Psoas muscle (tissue), 8 donors: ENCODE measurements at places on chromosomes 12 and 14.
A peak's percentile ranks its signal among the peaks of the same experiment; 100 is the strongest.

GRCh38 chr12:126343321-126343720 lies 1278.1 kb downstream of the AACS start:
- H3K36me3 ChIP-seq, result no peaks in the 10 kb centered on the region
- no peak for DNase-seq
- no peaks in the 10 kb centered on the region for H3K27me3 ChIP-seq
- H3K4me1 ChIP-seq, result no peaks in the 10 kb centered on the region
- H3K4me3 ChIP-seq, result no peak overlapping the region

DNA sequence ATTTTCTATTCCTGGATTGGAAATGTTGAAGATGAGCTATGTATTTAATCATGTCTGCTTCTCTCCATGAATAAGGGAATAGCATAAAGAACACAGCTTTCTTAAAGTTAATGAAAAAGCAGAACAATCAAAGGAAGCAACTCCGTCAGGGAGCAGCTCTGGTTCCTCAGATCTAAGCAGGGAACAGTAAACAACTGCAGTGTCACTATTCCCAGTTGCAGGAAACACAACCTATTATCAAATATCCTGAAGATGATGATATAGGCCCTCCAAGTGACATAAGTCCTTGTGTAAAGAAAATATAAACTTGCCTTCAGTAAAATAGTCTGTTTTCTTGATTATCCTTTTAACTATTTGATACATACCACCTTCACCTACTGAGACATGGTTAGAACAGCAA lies 228.1 kb downstream of the KCNC2 start:
- peaks cover 8% of the 10 kb centered on the region for H3K4me1 ChIP-seq
- H3K36me3 ChIP-seq, result no peaks in the 10 kb centered on the region
- no peak overlapping the region for H3K4me3 ChIP-seq
- H3K27me3 ChIP-seq, result no peaks in the 10 kb centered on the region

GRCh38 chr14:24607081-24607480 lies 2.4 kb downstream of the GZMH start:
- no peak for DNase-seq
- no peak overlapping the region for H3K27ac ChIP-seq
- no peaks in the 10 kb centered on the region for H3K36me3 ChIP-seq
- no peaks in the 10 kb centered on the region for H3K27me3 ChIP-seq
- no peaks in the 10 kb centered on the region for H3K4me1 ChIP-seq

DNA sequence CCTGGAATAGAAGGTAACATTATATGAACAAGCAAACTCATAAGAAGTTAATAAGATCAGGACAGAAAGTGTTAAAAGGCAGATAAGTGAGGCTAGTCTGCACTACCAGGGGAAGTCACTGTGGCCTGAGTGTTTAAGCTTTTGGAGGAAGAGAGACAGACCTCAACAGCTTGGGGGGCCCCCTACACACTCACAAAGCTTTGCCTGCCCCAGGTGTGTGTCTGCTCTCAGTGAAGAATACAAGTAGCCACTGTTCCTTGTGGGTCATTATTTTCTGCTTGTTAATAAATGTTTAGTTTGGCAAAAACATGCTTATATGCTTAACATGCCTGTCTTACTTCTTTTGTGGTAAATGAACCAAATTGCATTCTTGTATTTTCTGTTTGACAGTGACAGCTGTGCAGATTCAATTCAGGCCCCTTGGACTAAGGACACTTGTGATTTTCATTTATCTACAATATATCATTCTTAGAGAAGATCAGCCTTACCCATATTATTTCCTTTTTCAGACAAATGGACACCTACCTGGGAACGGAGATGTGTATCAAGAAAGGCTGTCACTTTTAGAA lies 50.7 kb upstream of the C12orf71 start:
- no peaks in the 10 kb centered on the region for H3K36me3 ChIP-seq
- no peaks in the 10 kb centered on the region for H3K27me3 ChIP-seq
- no peaks in the 10 kb centered on the region for H3K4me1 ChIP-seq
- no peak for DNase-seq
- no peak overlapping the region for H3K4me3 ChIP-seq

DNA sequence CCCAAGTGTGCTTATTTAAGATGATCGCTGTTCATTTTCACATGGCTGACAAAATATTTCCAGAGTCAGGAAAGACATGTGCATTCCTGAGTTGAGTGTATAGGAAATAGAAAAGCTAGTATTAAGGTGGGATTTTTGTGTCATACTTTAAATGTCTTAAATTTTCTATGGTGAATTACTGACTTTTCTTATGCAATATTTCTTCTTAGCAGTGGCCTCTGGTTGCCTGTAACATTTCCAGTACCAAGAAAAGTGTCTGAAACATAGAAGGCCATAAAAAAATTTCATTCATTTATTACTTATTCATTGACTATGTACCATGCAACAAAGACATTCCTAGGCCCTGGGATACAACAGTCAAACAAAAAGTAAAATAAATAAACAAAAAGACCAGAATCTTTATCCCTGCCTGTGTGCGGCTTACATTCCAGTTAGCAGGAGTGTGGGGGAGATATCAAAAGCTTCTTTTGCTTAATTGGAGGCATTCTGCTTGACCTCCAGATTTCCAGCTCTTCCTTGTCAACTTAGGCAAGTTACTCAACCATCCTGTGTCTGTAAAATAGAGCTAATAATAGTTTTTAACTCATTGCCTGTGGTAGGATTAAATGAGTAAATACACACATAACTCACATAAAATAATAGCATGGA lies 216.3 kb upstream of the FLRT2 start:
- no peak overlapping the region for H3K27ac ChIP-seq
- H3K4me1 ChIP-seq, result no peaks in the 10 kb centered on the region
- H3K36me3 ChIP-seq, result no peaks in the 10 kb centered on the region
- no peak for DNase-seq
- H3K4me3 ChIP-seq, result no peak overlapping the region
- H3K27me3 ChIP-seq, result no peaks in the 10 kb centered on the region

- H3K4me1 ChIP-seq, result no peaks in the 10 kb centered on the region
- no peak for DNase-seq
- H3K4me3 ChIP-seq, result no peak overlapping the region
- H3K36me3 ChIP-seq, result no peaks in the 10 kb centered on the region
- H3K27ac ChIP-seq, result no peak overlapping the region
- no peaks in the 10 kb centered on the region for H3K27me3 ChIP-seq
These were observed 94.4 kb downstream of the CRACR2A start for GRCh38 chr12:3658327-3659163.

- DNase-seq, result no peak
- no peaks in the 10 kb centered on the region for H3K36me3 ChIP-seq
- H3K27me3 ChIP-seq, result no peaks in the 10 kb centered on the region
- no peaks in the 10 kb centered on the region for H3K4me1 ChIP-seq
- no peak overlapping the region for H3K4me3 ChIP-seq
- no peak overlapping the region for H3K27ac ChIP-seq
These were observed 65.4 kb upstream of the RIC8B start for GRCh38 chr12:106709068-106709511.

- no peak for DNase-seq
- H3K4me1 ChIP-seq, result peaks cover 42% of the 10 kb centered on the region
- H3K36me3 ChIP-seq, result no peaks in the 10 kb centered on the region
- H3K27me3 ChIP-seq, result no peaks in the 10 kb centered on the region
- H3K4me3 ChIP-seq, result no peak overlapping the region
- peak overlapping the region; percentile 40 for H3K27ac ChIP-seq
These were observed 123.1 kb downstream of the ZFP36L1 start for GRCh38 chr14:68669603-68670358.

- H3K4me1 ChIP-seq, result peaks cover 16% of the 10 kb centered on the region
- H3K27me3 ChIP-seq, result no peaks in the 10 kb centered on the region
- H3K4me3 ChIP-seq, result no peak overlapping the region
These were observed 3.4 kb upstream of the TEX22 start for GRCh38 chr14:105394714-105395537.

DNA sequence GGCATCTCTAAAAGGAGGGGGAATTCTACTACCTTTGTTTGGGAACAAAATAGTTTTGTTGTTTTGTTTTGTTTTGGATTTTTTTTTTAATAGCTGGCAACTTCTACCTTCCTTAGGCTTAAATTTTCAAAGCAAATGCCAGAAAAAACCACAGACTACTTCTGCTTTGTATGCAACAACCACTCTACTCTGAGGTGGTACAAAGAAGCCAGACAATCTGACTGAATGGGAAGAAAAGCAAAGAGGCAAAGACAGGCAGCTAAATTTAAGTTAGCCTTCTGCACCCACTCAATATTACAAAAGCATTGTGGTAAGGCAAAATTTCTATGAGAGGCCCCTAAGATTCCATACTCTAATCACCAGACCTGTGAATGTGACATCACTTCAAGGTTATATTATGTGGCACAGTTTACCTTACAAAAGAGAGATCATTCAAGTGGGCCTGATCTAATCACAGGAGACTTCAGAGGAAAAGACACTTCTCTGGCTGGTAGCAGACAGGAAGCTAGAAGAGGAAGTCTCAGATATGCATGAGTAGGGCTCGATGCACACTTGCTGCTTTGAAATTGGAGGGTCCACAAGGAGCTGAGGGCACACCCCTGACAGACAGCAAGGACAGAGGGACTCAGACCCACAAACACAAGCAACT lies 566.6 kb downstream of the RPS29 start:
- H3K4me3 ChIP-seq, result no peak overlapping the region
- H3K4me1 ChIP-seq, result no peaks in the 10 kb centered on the region
- no peak for DNase-seq
- H3K27me3 ChIP-seq, result no peaks in the 10 kb centered on the region
- no peaks in the 10 kb centered on the region for H3K36me3 ChIP-seq
- H3K27ac ChIP-seq, result no peak overlapping the region

DNA sequence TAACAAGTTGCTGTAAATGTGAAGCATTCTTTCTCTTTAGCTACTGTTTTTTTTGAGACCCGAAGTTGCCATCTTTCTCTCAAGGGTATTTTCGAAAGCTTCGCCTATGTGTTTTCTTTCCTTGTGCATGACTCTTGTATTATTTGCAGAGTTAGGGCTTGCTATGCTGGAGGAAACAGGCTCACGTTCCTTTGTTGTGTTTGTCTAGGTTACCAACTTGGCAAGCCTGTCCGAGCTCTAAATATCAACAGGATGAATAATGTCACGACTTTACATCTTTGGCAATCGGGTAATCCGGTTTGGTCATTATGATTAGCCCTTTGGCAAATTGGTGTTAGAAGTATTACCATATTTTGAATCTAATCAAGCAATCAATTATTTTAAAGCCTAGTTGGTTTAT lies 15.9 kb upstream of the ATP6V0A2 start:
- no peak overlapping the region for H3K27ac ChIP-seq
- DNase-seq, result no peak
- no peaks in the 10 kb centered on the region for H3K36me3 ChIP-seq
- H3K4me1 ChIP-seq, result no peaks in the 10 kb centered on the region

GRCh38 chr12:49288412-49288853 lies 6.5 kb upstream of the PRPH start:
- H3K4me3 ChIP-seq, result no peak overlapping the region
- no peak for DNase-seq
- H3K36me3 ChIP-seq, result no peaks in the 10 kb centered on the region
- no peaks in the 10 kb centered on the region for H3K4me1 ChIP-seq
- peaks cover 12% of the 10 kb centered on the region for H3K27me3 ChIP-seq
- H3K27ac ChIP-seq, result no peak overlapping the region

GRCh38 chr12:94041850-94042249 lies 106.5 kb upstream of the PLXNC1 start:
- no peak overlapping the region for H3K27ac ChIP-seq
- no peak for DNase-seq
- H3K4me1 ChIP-seq, result no peaks in the 10 kb centered on the region
- no peaks in the 10 kb centered on the region for H3K27me3 ChIP-seq
